Iris pigment epithelial cell (primary cell): ENCODE measurements at places on chromosomes 16 and 17.

DNA sequence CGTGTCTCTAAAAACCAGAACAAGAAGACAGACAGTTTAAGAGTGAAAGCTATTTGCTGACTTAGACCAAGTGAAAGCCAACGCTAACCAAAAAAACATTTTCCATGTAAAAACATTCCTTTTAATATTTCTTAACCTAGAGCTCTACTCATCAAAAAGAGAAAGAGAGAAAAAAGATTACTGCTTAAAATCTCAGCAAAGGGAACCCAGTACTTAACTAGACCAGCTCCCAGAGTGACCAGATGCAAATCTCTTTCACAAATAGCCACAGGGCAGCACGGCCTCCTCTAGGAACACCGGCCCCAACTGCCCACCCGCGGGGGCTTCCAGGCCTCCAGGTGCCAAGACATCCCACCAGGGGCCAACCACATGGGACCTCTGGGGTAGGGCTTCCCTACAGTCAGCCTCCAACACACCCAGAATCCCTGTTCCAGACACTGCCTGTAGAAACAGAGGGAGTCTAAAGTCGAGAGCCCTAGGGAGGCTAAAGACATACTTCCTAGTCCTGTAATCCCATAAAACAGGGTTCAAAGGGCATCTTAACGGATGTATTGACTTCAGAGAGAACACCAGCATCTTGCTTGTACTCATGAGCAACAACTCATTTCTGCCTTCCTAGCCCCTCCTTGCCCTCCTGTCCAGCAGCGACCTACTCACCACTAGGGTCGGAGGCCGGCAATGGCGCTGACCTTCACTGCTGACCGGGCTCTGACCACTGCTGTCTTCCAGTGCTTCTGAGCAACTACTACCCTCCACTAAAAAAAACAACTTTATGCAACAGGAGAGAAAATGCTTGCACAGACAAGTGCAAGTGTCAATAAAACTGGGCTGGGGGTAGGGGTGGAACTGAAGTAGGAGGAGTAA lies 21.3 kb downstream of the ZCCHC14 start:
- no peak for DNase-seq

DNA sequence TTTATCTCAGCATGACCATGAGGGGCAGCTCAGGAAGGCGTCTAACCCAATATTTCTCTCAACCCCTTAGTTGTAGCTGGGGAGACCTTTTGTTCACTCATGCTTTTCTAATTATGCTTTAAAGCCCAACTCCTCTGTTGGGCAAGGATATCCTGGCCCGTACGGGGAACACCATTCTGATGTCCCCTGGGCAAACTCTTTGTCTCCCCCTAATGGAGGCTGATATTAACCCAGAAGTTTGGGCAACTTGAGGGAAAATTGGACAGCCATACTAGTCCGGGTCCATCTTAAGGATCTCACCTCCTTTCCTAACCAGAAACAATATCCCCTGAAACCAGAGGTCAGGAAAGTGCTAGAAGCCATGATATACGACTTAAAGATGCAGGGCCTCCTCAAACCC lies 143.7 kb upstream of the COX10 start:
- no peak for DNase-seq

- DNase-seq = no peak
Observed at GRCh38 chr17:57311281-57312216, 55.2 kb downstream of the MSI2 start.

GRCh38 chr16:89385712-89386111 lies 104.6 kb downstream of the ANKRD11 start:
- no peak for DNase-seq
